ENCODE measurements at places on chromosomes 1 and 21. TPM values are rescaled to one million over a fixed set of nuclear protein-coding genes. Genes with fewer than 3 reads are reported as not detected.

The IL24 gene
- total RNA-seq = not detected

The PLXNA2 gene
- total RNA-seq = 0.73 TPM

The CACNA1S gene
- total RNA-seq = not detected

The GJC2 gene
- 1.8 TPM for total RNA-seq

The IL20 gene
- total RNA-seq = not detected

The TAGLN2 gene
- 238 TPM for total RNA-seq

The OR2L13 gene
- total RNA-seq = not detected

The EPS8L3 gene
- total RNA-seq = not detected

The TRIM67 gene
- under 0.01 TPM for total RNA-seq

The CD1B gene
- total RNA-seq = not detected

The RYR2 gene
- total RNA-seq = not detected

The KCNA3 gene
- total RNA-seq = under 0.01 TPM

The LENEP gene
- total RNA-seq = not detected

The DCDC2B gene
- not detected for total RNA-seq

The TOR1AIP2 gene
- 104 TPM for total RNA-seq

The KIF14 gene
- 18.6 TPM for total RNA-seq

The RXFP4 gene
- total RNA-seq = not detected

The LMNA gene
- 1,358 TPM for total RNA-seq

The CTTNBP2NL gene
- 14.7 TPM for total RNA-seq

The FALEC gene
- not detected for total RNA-seq

The OR2L8 gene
- total RNA-seq = not detected

The ERICH3 gene
- total RNA-seq = not detected

The TCHH gene
- total RNA-seq = under 0.01 TPM

The ITLN1 gene
- not detected for total RNA-seq

The ELAPOR1 gene
- under 0.01 TPM for total RNA-seq

The TNFRSF25 gene
- 3.1 TPM for total RNA-seq

The COL24A1 gene
- under 0.01 TPM for total RNA-seq

The TBX15 gene
- 7.3 TPM for total RNA-seq

The CA6 gene
- total RNA-seq = not detected

The TMCO1 gene
- total RNA-seq = 66.1 TPM

The KIF17 gene
- total RNA-seq = not detected

The RNF2 gene
- total RNA-seq = 19.8 TPM

The S100PBP gene
- total RNA-seq = 27.0 TPM

The ARHGAP30 gene
- not detected for total RNA-seq

The TFF1 gene
- total RNA-seq = not detected

The AADACL3 gene
- total RNA-seq = not detected

The LRRC38 gene
- not detected for total RNA-seq

The KRTAP19-8 gene
- total RNA-seq = not detected

The CFHR4 gene
- not detected for total RNA-seq

The SIPA1L2 gene
- total RNA-seq = 0.73 TPM

The GBP7 gene
- total RNA-seq = not detected

The PGLYRP4 gene
- not detected for total RNA-seq

The C1orf141 gene
- not detected for total RNA-seq

The GDAP2 gene
- 21.9 TPM for total RNA-seq

The CLCA1 gene
- not detected for total RNA-seq

The TRAF3IP3 gene
- total RNA-seq = not detected

The EDARADD gene
- total RNA-seq = not detected

The CD101 gene
- 0.20 TPM for total RNA-seq

The PLPPR4 gene
- total RNA-seq = under 0.01 TPM

The LRRC3 gene
- total RNA-seq = 1.2 TPM

The IKBKE gene
- total RNA-seq = 16.4 TPM

The THRAP3 gene
- 134 TPM for total RNA-seq

The C4BPA gene
- not detected for total RNA-seq

The RIPPLY3 gene
- total RNA-seq = not detected

Data from subcutaneous preadipocyte (primary cell).